ENCODE measurements at places on chromosomes 4 and X.

DNA sequence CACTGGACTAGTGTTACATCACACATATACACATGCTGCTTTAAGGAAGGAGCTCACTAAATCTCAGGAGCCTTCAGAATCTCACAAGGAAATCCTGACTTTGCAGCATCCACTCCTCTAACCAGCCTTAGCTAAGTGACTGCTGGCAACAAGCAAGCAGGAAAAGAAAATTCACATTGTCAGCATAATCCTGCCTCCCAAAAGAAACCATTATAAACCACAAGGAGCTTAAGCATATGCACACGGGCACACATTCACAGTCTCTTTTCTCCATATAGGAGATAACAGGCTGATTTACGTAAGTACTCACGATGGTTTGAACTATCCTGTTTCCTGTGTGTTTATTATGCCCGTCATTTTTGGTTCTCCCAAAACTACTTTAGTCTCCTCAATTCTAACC lies 136.3 kb downstream of the TMEM144 start:
- no peak for DNase-seq

GRCh38 chr4:7367406-7367805 lies 67.3 kb downstream of the PSAPL1 start:
- no peak for DNase-seq

DNA sequence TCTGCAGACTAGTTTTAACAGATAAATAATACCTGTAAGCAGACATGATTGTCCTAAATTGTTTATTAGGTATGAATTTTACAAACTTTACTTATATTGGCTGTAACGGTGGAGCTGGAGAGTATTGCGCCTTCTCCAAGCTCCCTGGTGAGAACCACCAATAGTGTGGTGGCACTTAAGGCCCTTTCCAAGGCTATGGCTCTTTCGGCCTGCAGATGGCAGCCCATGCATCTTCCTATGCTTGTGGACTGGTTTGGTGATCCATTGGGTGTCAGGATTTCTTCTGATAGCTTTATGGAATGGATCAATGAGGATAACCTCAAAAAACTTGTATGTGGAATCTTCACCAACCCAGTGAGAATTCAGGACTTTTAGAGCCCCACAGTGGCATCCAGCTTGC lies 7.8 kb downstream of the LARP1B start:
- DNase-seq = peak; percentile 53

GRCh38 chr4:176307666-176307930 lies 12.2 kb upstream of the SPCS3 start:
- DNase-seq = no peak

GRCh38 chr4:16066586-16067128 lies 17.2 kb downstream of the PROM1 start:
- DNase-seq = no peak

DNA sequence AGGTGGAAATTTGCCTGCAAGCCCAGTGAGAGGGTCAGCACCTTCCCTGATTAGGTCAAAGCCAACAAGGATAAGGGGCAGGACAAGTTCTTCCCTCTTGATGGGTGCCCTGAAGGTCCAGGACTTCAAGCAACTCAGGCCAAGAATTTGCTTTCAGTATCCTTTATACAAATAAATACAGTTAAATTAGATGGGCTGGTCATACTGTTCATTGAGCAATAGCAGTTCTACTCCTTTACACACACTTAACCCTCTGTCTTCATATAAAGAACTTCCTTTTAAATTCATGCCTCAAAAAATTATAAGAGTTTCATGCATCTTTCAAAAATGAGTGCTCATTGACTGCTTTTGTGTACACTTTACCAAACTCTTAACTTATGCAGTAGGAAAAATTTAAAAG lies 392.0 kb downstream of the SPRY1 start:
- DNase-seq = no peak

DNA sequence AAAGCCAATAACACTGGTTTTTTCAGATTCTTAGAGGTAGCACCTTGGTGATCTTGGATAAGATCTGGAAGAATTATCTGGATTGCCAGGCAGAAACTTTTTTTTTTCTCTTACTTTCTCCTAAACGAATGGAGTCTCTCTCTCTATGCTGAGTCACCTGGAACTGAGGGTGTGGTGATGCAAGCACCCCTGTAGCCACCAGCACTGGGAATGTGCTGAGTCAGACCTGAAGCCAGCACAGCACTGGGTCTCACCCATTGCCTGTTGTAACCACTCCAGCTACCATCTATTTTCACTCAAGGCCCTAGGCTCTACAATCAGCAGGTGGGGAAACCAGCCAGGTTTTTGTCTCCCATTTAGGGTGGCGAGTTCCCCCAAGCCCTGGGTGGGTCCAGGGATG lies 923.8 kb downstream of the RAPGEF2 start:
- DNase-seq = peak; percentile 14

DNA sequence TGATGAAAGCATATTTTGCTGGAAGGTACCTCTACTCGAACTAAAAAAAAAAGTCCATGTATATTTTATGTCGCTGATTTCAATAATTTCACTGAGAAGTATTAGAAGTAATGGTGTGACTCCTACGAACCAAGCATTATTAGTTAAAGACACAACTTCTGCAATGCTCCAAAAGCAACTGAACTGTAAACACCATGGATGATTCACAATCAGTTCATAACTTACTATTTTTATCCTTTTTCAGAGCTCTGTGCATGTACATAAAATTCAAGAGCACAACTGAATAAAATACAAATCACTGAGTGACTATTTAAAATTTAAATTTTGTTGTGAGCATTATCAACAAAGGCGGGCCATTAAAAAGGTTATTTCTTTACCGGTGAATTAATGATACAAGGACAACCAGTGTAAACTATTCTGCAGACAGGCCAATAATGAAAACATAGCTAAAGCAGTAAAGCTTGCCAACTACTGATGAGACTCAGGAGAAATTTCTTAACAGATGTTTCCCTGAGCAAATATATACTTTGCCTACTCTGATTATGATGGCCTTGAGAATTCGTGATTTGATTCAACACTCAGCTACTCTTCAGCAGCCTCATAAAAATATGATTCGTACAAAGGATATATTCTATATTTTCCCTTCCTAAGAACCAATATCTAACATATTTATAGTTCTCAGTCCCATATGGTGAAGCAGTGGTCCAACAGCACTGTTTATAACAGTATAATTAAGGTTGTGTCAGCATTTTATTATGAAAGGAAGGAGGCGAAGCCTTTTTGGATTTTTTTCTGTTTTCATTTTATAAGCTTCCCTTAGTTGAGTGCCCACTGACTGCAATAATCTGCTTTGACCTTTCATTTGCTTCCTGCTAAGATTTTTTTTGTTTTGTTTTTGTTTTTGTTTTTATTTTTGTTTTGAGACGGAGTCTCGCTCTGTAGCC lies 62.8 kb upstream of the NEIL3 start:
- DNase-seq = no peak

DNA sequence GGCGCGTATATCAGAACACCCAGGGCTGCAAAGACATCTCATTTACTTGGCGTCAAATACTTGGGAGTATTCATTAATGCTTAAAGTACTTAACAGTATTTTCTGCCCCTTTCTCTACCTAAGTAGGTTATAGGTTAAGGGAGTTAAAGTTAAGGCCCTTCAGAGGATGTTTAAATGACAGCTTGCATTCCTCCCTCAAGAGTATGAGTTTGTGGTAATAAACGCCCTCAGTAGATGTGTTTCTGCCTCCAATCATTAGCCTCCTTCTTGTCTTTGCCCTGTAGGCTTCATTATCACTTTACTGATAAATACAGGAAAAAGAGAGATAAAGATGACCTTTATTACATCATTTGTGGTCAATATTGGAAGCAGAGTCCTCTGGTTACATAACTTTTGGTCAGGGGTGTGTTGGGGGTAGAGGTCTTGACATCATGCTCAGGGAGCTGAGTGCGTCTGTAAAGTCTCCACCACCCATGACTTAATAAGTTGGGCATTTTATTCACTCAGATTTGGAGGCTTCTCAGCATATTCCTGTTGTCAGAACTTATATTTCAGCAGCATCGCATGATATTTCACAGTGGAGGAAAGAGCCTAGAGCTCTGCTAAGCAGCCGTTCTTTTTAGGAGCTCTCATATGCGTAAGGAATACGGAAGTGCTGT lies 145.9 kb downstream of the CPE start:
- no peak for DNase-seq

DNA sequence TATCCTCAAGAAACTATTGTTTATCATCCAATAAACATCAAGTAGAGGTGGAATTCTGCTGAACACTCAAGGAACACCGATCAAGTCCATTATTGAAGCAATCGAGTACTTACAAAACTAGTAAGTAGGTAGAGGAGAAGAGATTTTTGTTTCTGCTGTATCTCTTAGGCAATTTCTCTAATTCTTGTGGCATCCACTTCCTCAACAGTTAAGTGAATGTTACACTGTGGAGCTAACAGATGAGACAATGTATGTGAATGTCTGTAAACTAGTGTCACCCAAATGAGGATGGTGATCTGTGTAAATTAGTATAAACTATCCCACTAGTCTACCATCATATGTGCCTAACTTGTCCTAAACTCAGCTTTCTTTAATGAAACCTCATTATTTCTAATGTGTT lies 261.6 kb downstream of the ARHGAP24 start:
- no peak for DNase-seq

GRCh38 chr4:87430038-87430437 lies 7.7 kb downstream of the NUDT9 start:
- DNase-seq = no peak

DNA sequence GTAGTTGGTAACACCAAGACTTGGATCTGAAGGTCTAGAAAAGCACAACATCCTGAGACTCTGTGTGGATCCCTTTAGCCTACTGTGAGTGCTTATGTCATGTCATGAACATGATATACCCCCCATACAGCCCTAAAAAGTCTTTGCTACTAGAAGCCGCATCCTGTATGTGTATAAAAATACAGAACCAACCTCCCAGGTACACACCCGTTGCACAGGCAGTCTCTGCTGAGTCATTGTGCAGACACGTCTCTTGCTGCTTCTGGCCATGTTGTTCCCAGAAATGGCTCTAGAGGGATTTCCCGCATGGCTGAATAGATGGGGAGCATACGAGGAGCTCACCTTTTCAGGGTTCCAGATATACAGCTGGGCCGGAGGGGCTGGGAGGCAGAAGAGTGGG lies 93.3 kb downstream of the MAMLD1 start:
- no peak for DNase-seq

GRCh38 chr4:40630335-40631021 lies 814 bp upstream of the RBM47 start:
- DNase-seq = no peak

DNA sequence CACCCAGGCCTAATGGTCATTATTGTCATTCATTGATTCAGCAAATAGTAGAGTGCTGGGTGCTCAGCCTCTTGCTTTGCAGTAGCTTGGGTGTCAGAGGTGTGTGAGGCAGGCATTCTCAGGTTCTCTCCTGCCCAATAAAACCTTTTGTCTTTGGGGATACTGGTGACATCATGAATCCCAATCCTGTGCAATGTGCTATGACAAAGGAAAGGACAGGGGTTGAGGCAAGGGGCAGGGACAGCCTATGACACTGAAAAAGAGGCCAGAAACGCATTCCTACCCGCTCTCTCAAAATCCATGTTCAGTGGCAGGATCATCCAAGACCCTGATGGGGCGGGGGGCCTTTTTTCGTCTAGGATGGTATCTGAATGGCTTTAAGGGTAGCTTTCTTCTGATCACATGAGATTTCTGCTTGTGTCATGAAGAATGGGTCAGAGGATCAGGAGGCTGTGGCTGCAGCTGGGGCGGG lies 1.5 kb upstream of the FAM193A start:
- DNase-seq = no peak

GRCh38 chrX:154355094-154355775 lies 19.2 kb downstream of the FLNA start:
- no peak for DNase-seq

DNA sequence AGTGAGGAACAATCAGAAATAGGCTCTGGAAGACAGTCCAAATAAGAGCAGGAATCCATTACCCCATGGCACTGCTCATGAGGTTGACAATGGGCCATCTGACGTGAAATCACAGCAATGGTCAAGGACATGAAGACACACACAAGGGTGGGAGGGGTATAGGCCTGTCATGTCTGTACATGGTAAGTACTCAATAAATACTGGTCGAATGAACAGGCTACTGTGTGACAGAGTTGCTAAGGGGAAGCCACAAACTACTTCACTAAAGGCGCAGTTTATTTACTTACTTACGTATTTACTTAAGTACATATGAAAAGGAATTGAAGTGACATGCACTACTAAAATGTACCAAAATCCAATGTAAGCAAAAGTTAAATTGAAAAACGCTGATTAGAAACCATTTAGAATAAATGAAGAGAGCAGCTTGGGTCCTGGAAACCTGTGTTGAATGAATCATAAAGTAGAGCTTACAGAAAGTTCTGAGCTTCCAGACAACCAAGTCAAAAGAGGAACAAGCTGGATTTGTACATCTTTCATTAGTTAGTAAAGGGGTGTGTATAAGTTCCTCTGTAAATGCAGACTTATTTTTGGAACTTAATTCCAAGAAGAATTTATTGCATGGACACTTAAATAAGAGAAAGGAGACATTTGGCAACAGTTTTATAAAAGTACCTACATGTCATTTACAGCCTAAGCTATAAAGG lies 32.7 kb downstream of the ALPK1 start:
- no peak for DNase-seq

DNA sequence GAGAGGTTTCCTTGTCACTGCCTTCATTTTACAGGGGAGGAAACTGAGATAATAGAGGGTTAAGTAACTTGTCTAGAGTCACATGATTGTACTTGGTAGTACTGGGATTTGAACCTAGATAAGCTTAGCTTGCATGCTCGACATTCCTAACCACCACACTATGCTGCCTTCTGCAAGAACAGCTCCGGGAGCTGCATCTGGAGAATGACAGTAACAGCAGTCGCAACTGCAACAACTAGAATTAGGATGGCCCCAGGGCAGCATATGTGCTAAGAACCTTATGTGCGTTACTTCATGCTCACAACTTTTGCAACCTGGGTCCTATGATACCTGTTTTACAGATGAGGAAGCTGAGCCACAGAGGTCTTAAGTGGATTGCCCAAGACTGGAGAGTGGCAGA lies 89.5 kb upstream of the LCORL start:
- DNase-seq = peak; percentile 8

- peak; percentile 75 for DNase-seq
Observed at GRCh38 chr4:8772499-8773123, 99.0 kb downstream of the HMX1 start.

DNA sequence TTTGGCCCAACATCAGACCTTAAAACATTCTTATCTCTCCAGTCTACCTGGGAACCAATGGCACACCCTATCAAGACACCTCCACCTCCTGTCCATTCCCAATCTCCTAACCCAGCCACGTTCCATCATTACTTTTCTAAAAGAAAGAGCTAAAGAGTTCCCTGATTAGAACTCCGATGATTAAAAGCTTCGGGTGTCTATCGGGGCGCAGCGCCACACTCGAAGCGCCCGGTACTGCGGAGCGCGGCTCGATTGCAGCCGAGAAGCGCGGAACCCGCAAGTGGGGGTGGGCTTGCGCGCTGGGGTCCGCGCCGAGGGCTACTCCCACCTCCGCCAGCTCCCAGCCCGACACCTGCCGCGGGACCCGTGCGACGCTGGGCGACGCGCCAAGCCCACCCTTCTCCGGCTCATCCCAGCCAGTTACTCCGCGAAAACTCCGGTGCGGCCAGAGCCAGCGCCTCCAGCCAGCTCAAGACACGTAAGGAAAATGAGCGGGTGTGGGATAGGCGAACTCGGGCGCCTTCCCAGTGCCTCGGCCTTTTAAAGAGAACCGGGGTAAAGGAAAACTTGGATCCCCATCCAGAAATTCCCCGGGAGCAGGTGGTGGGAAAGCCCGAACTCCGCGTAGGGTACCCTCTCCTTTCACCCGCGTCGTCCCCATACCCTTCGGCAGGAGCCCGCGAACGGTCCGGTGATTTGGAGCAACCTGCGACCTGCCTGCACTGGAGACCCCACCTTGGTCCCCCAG lies 593 bp downstream of the NPY1R start:
- no peak for DNase-seq

- DNase-seq = no peak
Observed at GRCh38 chr4:137238456-137239162, 293.7 kb downstream of the PCDH18 start.

All from NB4 (cell line).